Activated CD4-positive, alpha-beta T cell treated with anti-CD3 and anti-CD28 coated beads, Interleukin-2, amount 10 ng/mL, durations not matched to agents 24 days and 14 days (primary cell): ENCODE measurements at places on chromosomes 3 and 15. TPM values are rescaled to one million over a fixed set of nuclear protein-coding genes. Genes with fewer than 3 reads are reported as not detected.

NEIL1 gene
- 3.7 and 4.7 TPM in 2 replicates for total RNA-seq

TM6SF1 gene
- total RNA-seq: 3.6 and 4.0 TPM in 2 replicates

CASR gene
- not detected in 2 replicates for total RNA-seq

CFAP44 gene
- 2.5 and 2.7 TPM in 2 replicates for total RNA-seq

CCNB2 gene
- 38.6 and 39.2 TPM in 2 replicates for total RNA-seq

SLC27A2 gene
- total RNA-seq: 75.4 and 76.0 TPM in 2 replicates

ERC2 gene
- 0.19 TPM in 1 of 2 replicates, not detected in the other for total RNA-seq

ACKR4 gene
- total RNA-seq: 0.26 and 0.58 TPM in 2 replicates

SLC28A2 gene
- not detected in 2 replicates for total RNA-seq

CHRM5 gene
- total RNA-seq: not detected in 2 replicates

ARGFX gene
- not detected in 2 replicates for total RNA-seq

WDR93 gene
- not detected in 2 replicates for total RNA-seq

PRTG gene
- not detected in 2 replicates for total RNA-seq

MITF gene
- total RNA-seq: 0.16 and 0.52 TPM in 2 replicates

SI gene
- not detected in 2 replicates for total RNA-seq

GRM2 gene
- 0.24 and 0.86 TPM in 2 replicates for total RNA-seq

CPB1 gene
- not detected in 2 replicates for total RNA-seq

LRRIQ4 gene
- 0.09 and 0.21 TPM in 2 replicates for total RNA-seq

EXD1 gene
- total RNA-seq: not detected in 2 replicates

RARRES1 gene
- total RNA-seq: not detected in 2 replicates

OR5K2 gene
- total RNA-seq: not detected in 2 replicates

C3orf70 gene
- total RNA-seq: 0.02 and 0.05 TPM in 2 replicates

STT3B gene
- 118 and 120 TPM in 2 replicates for total RNA-seq

DUOXA2 gene
- not detected in 2 replicates for total RNA-seq

SAMD7 gene
- total RNA-seq: not detected in 2 replicates

LDHAL6B gene
- not detected in 2 replicates for total RNA-seq

TMC3 gene
- not detected in 2 replicates for total RNA-seq

AADACL2 gene
- not detected in 2 replicates for total RNA-seq

HCLS1 gene
- total RNA-seq: 210 and 216 TPM in 2 replicates

CCR8 gene
- total RNA-seq: 5.7 and 7.5 TPM in 2 replicates

CAMKV gene
- 1.2 and 1.6 TPM in 2 replicates for total RNA-seq

CYP1A2 gene
- not detected in 2 replicates for total RNA-seq

CHDH gene
- total RNA-seq: 0.62 and 0.75 TPM in 2 replicates

WNT5A gene
- not detected in 2 replicates for total RNA-seq

ABI3BP gene
- not detected in 2 replicates for total RNA-seq

FOXL2NB gene
- total RNA-seq: not detected in 2 replicates

CCDC13 gene
- total RNA-seq: 0.16 TPM in 1 of 2 replicates, not detected in the other

GP9 gene
- total RNA-seq: not detected in 2 replicates
